ENCODE measurements at places on chromosomes 12 and 14. TPM values are rescaled to one million over a fixed set of nuclear protein-coding genes. Genes with fewer than 3 reads are reported as not detected.

DNA sequence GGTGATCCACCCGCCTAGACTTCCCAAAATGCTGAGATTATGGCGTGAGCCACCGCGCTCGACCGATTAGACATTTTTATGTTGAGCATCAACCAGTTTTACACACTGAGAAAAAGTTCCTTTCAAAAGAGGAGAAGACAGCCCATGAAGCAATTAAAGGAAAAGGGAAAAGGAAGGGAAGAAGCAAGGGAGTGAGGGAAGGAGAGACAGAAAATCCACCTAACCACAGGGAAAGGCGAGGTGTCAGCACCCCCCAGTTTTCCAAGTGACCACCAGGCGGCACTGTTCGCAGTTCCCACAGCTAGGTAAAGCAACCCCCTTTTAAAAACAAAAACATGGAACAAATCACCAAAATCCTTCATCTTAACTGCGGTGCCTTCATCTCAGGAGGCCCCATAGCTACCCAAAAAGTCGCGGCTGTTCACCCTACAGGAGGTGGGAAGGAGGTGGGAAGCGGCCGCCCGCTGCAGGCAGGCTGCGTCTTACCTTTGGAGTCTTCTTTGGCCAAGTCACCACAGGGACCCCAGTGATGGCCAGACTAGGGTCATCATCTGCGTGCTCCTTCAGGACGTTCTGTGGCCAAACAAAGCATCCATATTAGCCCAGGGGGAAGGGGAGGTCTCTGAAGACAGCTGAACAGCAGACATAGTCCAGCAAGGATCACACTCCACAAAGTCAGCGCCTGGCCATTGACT is 86.6 kb downstream of the KDM2B start:
- no peak overlapping the region for H3K27ac ChIP-seq
- H3K36me3 ChIP-seq, result no peaks in the 10 kb centered on the region
- no peak overlapping the region for H3K4me3 ChIP-seq

GRCh38 chr14:55752580-55753390 is 172.8 kb downstream of the KTN1 start:
- no peaks in the 10 kb centered on the region for H3K36me3 ChIP-seq
- H3K4me1 ChIP-seq, result peaks cover 12% of the 10 kb centered on the region
- no peak overlapping the region for H3K27ac ChIP-seq
- H3K4me3 ChIP-seq, result no peak overlapping the region
- peak; percentile 30 for DNase-seq

- H3K4me1 ChIP-seq, result peaks cover 18% of the 10 kb centered on the region
- H3K27me3 ChIP-seq, result no peaks in the 10 kb centered on the region
- H3K4me3 ChIP-seq, result no peak overlapping the region
- H3K27ac ChIP-seq, result peak overlapping the region; percentile 82
- H3K36me3 ChIP-seq, result no peaks in the 10 kb centered on the region
Observed at GRCh38 chr12:56565510-56566101, 44.0 kb downstream of the RBMS2 start.

GRCh38 chr12:114662512-114663177 is 21.3 kb downstream of the TBX3 start:
- peaks cover 20% of the 10 kb centered on the region for H3K4me1 ChIP-seq
- DNase-seq, result peak; percentile 91
- no peaks in the 10 kb centered on the region for H3K36me3 ChIP-seq
- H3K27me3 ChIP-seq, result no peaks in the 10 kb centered on the region
- H3K4me3 ChIP-seq, result no peak overlapping the region

- H3K4me1 ChIP-seq, result peaks cover 7% of the 10 kb centered on the region
- H3K36me3 ChIP-seq, result no peaks in the 10 kb centered on the region
- H3K27me3 ChIP-seq, result no peaks in the 10 kb centered on the region
- no peak for DNase-seq
- H3K4me3 ChIP-seq, result no peak overlapping the region
Observed at GRCh38 chr14:24437020-24437735, 5.4 kb downstream of the SDR39U1 start.

- no peaks in the 10 kb centered on the region for H3K27me3 ChIP-seq
- H3K27ac ChIP-seq, result no peak overlapping the region
- H3K4me3 ChIP-seq, result no peak overlapping the region
- no peaks in the 10 kb centered on the region for H3K36me3 ChIP-seq
Observed at GRCh38 chr14:56027916-56028712, 90.1 kb upstream of the PELI2 start.

DNA sequence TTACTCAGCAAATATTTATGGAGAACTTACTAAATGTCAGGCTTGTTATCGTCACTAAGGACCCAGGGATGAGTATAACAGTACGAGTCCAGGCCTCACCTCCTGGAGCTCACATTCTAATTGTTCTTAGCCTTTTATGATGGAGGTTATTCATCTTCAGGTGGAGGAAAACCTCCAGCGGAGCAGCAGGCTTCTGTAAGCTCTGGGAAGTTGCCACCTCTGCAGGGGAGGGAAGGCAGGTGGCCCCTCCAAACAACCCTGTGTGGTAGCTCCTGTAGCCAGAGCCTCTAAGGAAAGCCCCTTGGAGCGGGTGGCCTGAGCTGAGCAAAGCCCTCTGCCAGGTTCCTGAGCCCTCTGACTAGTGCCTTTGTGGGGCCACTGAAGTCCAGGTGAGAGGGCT is 104.1 kb downstream of the SMOC1 start:
- no peak for DNase-seq
- no peak overlapping the region for H3K27ac ChIP-seq
- no peaks in the 10 kb centered on the region for H3K27me3 ChIP-seq
- peaks cover 20% of the 10 kb centered on the region for H3K4me1 ChIP-seq
- no peaks in the 10 kb centered on the region for H3K36me3 ChIP-seq

- no peaks in the 10 kb centered on the region for H3K27me3 ChIP-seq
- H3K4me3 ChIP-seq, result no peak overlapping the region
- H3K36me3 ChIP-seq, result no peaks in the 10 kb centered on the region
- peak; percentile 9 for DNase-seq
Observed at GRCh38 chr14:86310611-86311010, 780.7 kb downstream of the FLRT2 start.

GRCh38 chr12:32727237-32727636 is 28.5 kb downstream of the YARS2 start:
- no peak for DNase-seq
- H3K27ac ChIP-seq, result no peak overlapping the region
- no peaks in the 10 kb centered on the region for H3K36me3 ChIP-seq
- H3K4me1 ChIP-seq, result no peaks in the 10 kb centered on the region

ATL1 gene
- total RNA-seq, result 6.0 TPM

MGP gene
- 117 TPM for total RNA-seq
